ENCODE measurements at places on chromosomes 1 and 21.
A peak's percentile ranks its signal among the peaks of the same experiment; 100 is the strongest.

DNA sequence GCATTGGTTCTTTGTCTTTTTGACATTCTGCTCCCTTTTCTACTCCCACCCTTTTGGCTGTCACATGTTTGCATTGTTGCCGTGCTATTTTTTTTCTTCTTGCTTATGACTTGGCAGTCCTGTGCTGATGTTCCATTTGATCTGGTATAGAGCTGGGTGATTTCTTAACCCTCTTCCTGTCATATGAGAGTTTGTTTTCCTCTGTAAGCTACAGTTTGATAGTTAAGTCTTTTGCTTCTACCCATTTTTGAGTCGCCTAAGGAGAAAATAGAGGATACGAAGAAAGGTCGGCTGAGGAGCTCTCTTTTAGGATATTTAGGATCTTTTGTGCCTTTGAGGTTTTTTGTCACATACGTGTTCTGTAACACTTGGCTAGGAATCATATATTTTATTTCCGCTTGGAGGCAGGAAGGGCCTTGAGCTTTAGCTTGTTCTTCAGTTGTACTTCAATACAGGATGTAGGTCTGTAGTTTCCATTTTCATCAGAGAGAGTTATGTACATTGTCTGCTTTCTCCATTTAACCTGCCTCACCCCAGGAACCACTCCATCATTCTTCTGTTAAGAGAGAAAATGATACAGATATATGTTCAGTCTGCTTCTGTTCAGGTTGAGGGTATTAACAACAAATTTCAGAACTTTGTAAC lies 150.7 kb downstream of the BACH1 start:
- no peak overlapping the region for H3K27ac ChIP-seq
- H3K4me3 ChIP-seq = no peak overlapping the region
- no peaks in the 10 kb centered on the region for H3K27me3 ChIP-seq
- no peaks in the 10 kb centered on the region for H3K36me3 ChIP-seq

DNA sequence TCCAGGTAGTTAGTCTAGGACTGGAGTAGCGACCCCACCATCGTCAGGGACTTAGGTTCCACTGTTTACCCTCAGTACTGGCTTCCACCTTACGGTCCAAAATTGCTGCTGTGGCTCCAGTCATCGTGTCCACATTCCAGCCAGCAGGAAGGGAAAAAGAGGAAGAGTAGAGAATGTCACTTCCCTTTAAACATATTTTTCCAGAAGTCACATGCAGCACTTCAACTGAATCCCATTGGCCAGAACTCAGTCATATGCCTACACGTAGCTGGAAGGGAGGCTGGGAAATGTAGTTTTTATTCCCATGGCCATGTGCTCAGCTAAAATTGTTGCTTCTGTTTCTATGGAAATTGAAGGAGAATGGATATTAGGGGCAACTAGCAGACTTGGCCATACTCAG lies 84.1 kb upstream of the SELENON start:
- H3K4me3 ChIP-seq = no peak overlapping the region
- no peak overlapping the region for H3K27ac ChIP-seq
- no peaks in the 10 kb centered on the region for H3K36me3 ChIP-seq
- no peaks in the 10 kb centered on the region for H3K4me1 ChIP-seq
- DNase-seq = peak; percentile 21
- no peaks in the 10 kb centered on the region for H3K27me3 ChIP-seq

DNA sequence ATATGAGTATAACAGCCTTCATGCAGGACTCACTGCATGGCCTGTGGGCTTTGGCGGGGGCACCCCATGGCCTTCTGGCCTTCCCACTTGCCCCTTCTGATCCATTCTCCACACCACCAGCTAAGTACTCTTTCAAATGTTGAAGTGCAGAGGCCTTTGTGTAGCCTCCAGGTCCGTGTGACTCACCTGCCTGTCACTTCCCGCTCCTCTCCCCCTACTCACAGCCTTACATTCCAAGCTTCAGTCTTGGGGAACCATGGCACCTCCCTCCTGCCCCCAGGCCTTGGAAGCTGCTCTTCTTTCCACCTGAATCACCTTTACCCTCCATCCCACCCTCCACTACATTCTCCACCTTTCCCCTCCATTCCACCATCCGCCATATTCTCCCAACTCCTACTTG lies 69.6 kb downstream of the PGM1 start:
- no peak for DNase-seq
- no peak overlapping the region for H3K27ac ChIP-seq
- no peaks in the 10 kb centered on the region for H3K27me3 ChIP-seq

GRCh38 chr1:53945433-53946251 lies at the start of gene IFT25:
TSS of gene IFT25 (minus strand) at chr1:53945699. CDS start at chr1:53940082, 5,617 bp downstream.
- H3K36me3 ChIP-seq = no peaks in the 10 kb centered on the region
- peak; percentile 98 for DNase-seq

DNA sequence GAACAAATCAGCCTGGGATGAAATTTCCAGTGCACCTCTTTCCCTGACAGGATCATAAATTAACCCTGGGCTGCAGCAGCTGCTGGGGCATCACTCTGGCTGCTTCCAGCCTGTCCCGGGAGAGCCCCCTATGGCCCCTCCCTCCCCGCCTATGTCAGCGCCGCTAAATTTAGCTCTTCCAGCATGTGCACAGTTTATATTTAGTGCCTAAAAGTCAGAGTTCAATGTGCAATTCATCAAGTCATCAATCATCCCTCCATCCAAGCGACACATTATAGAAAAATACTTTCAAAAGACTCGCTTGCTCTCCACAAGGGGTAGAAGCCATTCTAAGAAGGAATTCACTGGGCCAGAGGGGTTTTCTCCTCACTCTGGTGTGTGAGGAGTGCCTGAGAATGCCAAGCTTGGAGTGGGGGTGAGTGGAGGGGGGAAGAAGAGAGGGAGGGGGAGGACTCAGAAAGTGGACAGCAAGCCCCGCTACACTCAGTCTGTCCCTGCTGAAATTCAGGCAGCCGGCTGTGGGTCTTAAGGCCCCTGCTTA lies 37.4 kb downstream of the XCL1 start:
- H3K4me3 ChIP-seq = no peak overlapping the region
- no peak overlapping the region for H3K27ac ChIP-seq
- DNase-seq = peak; percentile 76
- no peaks in the 10 kb centered on the region for H3K36me3 ChIP-seq
- peaks cover 26% of the 10 kb centered on the region for H3K4me1 ChIP-seq

GRCh38 chr1:41882068-41882477 lies 36.6 kb downstream of the HIVEP3 start:
- no peak for DNase-seq
- no peak overlapping the region for H3K4me3 ChIP-seq
- no peaks in the 10 kb centered on the region for H3K4me1 ChIP-seq
- H3K27ac ChIP-seq = no peak overlapping the region
- no peaks in the 10 kb centered on the region for H3K27me3 ChIP-seq

DNA sequence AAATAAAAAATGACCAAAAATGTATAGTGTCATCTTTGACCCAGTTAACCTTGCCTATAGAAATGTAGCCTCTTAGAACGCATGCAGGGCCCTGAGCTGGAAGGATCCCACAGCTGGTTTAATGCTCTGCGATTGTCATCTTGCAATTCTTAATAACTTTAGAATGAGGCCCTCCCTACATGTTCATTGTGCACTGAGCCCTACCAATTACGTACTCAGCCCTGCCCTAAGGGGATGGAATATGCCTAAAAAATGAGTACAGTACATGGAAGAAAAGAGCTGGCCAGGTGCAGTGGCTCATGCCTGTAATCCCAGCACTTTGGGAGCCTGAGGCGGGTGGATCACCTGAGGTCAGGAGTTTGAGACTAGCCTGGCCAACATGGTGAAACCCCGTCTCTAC lies 57.8 kb upstream of the BCAR3 start:
- H3K4me3 ChIP-seq = no peak overlapping the region
- no peaks in the 10 kb centered on the region for H3K27me3 ChIP-seq
- H3K36me3 ChIP-seq = no peaks in the 10 kb centered on the region

- H3K4me1 ChIP-seq = no peaks in the 10 kb centered on the region
- no peak overlapping the region for H3K4me3 ChIP-seq
- H3K36me3 ChIP-seq = no peaks in the 10 kb centered on the region
- no peaks in the 10 kb centered on the region for H3K27me3 ChIP-seq
- DNase-seq = no peak
These were observed 45.2 kb downstream of the TENT5C start for GRCh38 chr1:117650840-117651568.

DNA sequence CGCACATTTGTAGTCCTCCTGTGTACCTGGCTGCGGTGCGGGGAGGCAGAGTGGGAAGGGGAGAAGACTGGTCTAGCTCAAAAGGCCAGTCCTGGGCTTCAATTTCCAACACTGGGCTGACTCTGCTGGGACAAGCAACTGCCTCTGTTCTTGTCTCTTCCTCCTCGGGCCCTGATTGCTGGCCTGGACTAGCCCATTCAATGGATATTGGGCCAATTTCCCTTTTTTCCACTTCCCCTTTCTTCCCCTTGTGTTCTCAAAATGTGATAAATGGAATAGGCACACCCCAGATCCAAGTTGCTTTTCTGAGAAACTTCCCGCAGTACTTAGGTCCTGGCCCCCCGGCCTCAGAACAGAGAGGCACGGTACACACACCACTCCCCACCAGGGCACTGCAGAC lies 48.2 kb downstream of the SPSB1 start:
- H3K4me1 ChIP-seq = peaks cover 89% of the 10 kb centered on the region
- no peaks in the 10 kb centered on the region for H3K27me3 ChIP-seq
- H3K4me3 ChIP-seq = no peak overlapping the region
- DNase-seq = no peak
- no peaks in the 10 kb centered on the region for H3K36me3 ChIP-seq

DNA sequence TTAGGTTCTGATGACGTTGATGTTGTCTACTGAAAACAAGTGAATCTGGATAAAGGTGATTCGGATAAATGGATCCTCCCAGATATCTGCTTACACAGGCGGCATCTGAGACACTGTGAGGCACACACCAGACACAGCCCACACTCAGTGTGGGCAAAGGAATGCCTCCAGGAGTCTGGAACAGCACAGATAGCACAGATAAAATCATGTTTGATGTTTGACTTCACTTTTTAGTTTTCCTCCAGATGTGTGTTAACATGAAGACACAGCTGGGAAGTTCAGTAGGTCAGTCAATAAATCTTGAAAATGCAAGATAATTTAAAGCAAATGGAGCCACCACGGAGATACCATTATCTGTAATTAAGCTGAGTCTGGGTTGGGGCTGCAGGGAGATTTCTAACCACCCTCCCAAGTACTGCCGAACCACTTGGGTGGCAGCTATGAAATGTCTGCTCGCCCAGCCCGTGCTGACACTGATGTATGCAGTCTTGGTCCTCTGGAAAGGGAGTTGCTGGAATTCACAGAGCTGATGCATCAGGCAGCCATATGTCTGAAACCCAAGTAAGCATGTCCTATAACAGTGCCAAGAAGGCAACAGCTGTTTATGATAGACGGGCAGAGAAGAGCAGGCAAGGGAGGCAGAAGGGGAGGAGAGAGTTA lies 11.7 kb downstream of the CAPN9 start:
- H3K27me3 ChIP-seq = no peaks in the 10 kb centered on the region
- peaks cover 5% of the 10 kb centered on the region for H3K4me1 ChIP-seq
- DNase-seq = no peak
- H3K4me3 ChIP-seq = no peak overlapping the region
- no peak overlapping the region for H3K27ac ChIP-seq

DNA sequence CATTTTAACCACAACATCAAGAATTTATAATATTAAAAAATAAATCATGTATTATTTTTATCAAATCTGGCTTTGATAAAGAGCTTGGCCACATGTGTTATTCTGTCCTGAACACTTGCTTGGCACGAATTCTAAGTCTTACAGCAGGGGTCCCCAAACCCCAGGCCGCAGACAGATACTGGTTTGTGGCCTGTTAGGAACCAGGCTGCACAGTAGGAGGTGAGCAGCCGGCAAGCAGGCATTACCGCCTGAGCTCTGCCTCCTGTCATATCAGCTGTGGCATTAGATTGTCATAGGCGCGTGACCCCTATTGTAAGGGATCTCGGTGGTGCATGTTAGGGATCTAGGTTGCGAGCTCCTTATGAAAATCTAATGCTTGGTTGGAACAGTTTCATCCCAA lies 127.6 kb upstream of the IVNS1ABP start:
- no peaks in the 10 kb centered on the region for H3K4me1 ChIP-seq
- no peak overlapping the region for H3K27ac ChIP-seq
- no peaks in the 10 kb centered on the region for H3K27me3 ChIP-seq
- H3K36me3 ChIP-seq = no peaks in the 10 kb centered on the region
- no peak for DNase-seq

DNA sequence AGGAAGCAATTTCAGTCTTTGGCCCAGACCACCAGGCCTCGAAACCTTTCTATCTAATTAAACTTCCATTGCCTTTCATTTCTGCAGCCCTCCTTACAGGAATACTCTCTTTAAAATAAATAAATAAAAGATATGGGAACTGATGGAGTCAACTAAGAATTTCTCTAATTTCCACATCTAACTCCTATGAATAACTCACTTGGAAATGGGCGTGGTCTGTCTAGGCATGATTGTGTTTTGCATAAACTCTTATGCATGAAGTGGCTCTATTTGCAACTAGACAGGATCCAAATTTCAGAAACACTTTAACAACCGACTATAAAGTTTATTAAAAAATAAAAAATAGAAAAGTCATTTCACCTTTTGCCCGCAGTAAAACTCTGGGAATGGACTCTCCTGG lies 199.5 kb downstream of the ADSS2 start:
- no peaks in the 10 kb centered on the region for H3K27me3 ChIP-seq
- no peaks in the 10 kb centered on the region for H3K36me3 ChIP-seq
- DNase-seq = no peak
- no peak overlapping the region for H3K4me3 ChIP-seq
- H3K27ac ChIP-seq = no peak overlapping the region

DNA sequence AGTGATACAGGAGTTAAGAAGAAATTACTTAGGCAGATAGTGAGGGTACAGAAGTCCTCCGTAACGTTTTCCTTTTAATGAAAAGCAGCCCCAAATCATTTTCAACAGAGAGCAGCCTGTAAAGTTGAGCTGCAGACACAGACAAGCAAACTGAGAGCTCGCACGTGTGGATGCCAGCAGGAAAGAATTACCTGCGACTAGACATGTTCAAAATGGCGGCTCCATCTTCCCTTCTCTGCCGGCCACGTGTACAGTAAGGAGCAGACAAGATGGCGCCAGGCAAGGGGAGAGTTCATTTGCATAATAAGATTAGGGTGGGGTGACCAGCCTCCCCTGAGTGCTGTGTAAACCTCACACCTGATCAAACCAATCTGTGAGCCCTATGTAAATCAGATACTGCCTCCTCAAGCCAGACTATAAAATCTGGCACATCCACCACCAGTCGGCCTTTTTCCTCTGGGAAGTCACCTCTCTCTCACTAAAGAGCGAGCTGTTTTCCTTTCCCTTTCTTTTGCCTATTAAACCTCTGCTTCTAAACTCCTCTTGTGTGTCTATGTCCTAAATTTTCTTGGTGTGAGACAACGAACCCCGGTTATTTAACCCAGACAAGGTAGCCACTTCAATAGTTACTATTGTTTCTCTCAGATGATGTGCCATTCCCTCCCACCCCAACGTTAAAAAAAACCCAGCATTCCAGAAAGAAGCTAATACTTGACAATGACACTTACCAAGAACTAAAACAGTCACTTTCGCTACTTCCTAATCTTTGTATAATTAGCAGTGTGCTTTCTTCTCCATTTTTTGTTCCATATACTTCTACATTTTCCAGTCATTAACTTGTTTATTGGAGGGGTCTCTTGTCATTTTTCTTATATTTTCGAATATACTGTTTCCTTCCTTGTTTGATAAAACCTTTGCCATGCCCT lies 27.4 kb downstream of the DUSP10 start:
- no peaks in the 10 kb centered on the region for H3K4me1 ChIP-seq
- H3K27me3 ChIP-seq = no peaks in the 10 kb centered on the region
- no peak overlapping the region for H3K4me3 ChIP-seq
- DNase-seq = no peak
- no peaks in the 10 kb centered on the region for H3K36me3 ChIP-seq
- H3K27ac ChIP-seq = no peak overlapping the region
